ENCODE measurements at places on chromosomes 2 and 18. TPM values are rescaled to one million over a fixed set of nuclear protein-coding genes. Genes with fewer than 3 reads are reported as not detected.

Gene IL36B
- polyA plus RNA-seq = not detected

Gene PTPRN
- polyA plus RNA-seq = not detected

GRCh38 chr2:176206136-176206535 lies 17.7 kb downstream of the HOXD1 start:
- DNase-seq = no peak

Gene PECR
- 16.8 TPM for polyA plus RNA-seq

DNA sequence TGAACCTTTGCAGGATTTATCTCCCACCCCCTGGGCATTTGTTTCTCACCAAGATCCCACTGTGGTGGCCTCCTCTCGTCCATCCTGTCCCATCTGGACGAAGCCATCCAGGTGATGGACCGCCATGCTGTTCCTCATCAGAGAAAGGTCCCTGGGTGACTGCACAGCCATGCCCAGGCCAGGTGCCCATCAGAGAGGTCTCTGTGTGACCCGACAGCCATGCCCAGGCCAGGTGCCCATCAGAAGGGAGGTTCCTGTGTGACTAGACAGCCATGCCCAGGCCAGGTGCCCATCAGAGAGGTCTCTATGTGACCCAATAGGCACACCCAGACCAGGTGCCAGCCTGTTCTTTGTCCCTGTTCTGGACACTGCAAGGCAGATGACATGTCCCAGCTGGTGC lies 360.9 kb upstream of the SALL3 start:
- no peak for DNase-seq

Gene SPRED2
- 12.4 TPM for polyA plus RNA-seq

- DNase-seq = no peak
These were observed 144.7 kb upstream of the NFATC1 start for GRCh38 chr18:79251021-79251420.
